Colonic mucosa (tissue), 4 donors: ENCODE measurements at places on chromosomes 12 and 14. TPM values are rescaled to one million over a fixed set of nuclear protein-coding genes. Genes with fewer than 3 reads are reported as not detected.

KRT6A gene
- total RNA-seq: not detected

DNA sequence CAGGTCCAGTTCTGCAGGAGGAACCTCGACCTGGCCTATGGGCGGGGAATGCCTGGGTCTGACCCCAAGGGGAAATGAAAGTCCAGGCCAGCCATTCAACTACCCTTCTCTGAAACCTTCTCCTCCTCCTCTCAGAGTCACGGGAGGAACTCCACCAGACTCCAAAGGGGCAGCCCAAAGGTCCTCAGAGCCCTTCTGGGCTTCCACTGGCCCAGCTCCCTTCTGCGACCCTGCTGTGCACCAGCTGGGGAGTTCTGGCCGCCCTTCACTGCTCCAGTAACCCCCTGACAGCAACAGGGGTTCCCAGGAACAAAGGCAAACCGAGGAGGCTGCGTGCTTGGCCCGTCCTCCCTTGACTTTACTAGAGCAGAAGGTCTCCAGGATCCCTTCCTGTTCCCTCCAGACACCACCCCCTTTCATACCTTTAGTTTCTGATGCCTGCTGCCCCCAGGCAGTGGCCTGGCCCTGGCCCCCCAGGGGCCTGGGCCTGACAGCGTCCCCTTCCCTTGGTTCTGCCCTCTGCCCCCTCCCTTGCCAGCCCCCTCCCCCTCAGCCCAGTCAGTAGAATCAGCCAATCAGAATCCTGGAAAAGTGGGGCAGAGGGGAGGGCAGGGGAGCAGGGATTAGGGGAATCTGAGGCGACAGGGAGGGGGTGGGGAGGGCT, 850 bp upstream of the ZNF385A start:
- no peaks in the 10 kb centered on the region for H3K4me1 ChIP-seq
- no peak overlapping the region for H3K4me3 ChIP-seq
- H3K27me3 ChIP-seq: no peaks in the 10 kb centered on the region
- H3K36me3 ChIP-seq: no peaks in the 10 kb centered on the region

PPP1R1A gene
- 5.2 TPM for total RNA-seq

TAS2R13 gene
- total RNA-seq: 1.0 TPM

RPGRIP1 gene
- 0.40 TPM for total RNA-seq
